ENCODE measurements at places on chromosomes 13 and 19.

- no peak for DNase-seq
Measured at GRCh38 chr13:99911965-99912566, 59.5 kb downstream of the ZIC5 start.

GRCh38 chr13:40179445-40180281 lies 486.8 kb downstream of the FOXO1 start:
- no peak for DNase-seq

- no peak for DNase-seq
Measured at GRCh38 chr19:2054763-2055162, 3.7 kb upstream of the MKNK2 start.

DNA sequence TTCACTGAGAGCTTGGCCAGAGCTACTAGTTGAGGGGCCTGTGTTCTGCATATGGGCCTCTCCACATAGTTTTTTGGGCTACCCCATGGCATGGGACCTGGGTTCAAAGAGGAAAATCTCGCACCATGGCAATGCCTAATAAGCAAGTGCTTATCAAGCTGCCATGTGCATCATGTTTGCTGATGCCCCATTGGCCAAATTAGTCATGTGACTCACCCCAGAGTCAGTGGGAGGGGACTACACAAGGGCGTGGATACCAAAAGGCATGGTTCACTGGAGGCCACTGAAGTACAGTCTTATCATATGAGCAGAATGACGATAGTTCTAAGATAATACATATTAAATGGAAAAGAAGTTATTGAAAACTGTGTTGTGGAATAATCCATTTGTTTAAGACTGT lies 214.8 kb downstream of the LMO7 start:
- DNase-seq: no peak

DNA sequence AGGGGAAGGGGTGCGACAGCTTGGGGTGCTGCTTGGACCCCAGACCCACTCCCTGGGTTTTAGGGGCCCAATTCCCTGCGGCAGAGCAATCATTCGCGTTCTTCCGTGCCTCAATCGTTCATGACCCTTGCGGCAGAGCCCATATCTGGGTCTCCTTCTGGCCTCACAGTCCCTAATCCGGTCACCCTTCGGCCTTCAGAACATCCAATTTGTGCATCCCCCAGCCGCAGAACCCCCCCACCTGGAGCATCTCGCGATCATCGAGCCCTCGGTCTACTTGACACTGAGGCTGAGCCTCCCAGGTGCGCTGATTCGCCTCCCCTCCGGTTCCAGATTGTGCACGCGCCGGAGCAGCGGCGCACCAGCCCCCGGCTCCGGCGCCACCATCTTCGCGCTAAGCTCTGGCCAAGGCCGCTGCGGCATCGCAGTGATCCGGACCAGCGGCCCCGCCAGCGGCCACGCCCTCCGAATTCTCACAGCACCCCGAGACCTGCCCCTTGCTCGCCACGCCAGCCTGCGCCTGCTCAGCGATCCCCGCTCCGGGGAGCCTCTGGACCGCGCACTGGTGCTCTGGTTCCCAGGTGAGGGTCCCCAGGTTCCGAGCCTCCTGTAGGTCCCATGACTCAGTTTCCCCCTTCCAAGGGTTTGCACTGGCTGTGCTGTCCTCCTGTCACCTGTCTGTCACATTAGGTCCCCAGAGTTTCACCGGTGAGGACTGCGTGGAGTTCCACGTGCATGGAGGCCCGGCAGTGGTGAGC lies 501 bp downstream of the GTPBP3 start:
- peak; percentile 22 for DNase-seq

DNA sequence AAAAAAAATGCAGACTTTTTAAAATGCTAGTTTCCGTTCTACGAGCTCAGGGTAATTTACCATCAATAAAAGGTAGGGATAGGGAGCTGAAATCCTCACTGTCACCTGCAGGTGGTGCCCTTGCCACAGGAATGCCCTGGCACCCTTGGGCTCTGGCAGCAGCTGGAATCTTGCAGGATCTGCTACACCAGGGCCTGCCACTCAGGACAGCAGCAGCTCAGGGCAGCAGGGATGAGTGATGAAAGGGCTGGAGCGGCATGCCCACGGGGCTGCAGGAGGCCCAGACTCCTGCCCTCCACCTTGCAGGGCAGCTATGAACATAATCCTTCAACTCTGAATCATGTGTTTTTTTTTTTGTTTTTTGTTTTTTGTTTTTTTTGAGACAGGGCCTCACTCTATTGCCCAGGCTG lies 54.0 kb downstream of the GNG7 start:
- DNase-seq: peak; percentile 79

GRCh38 chr19:45150751-45151281 lies 10.0 kb downstream of the NKPD1 start:
- no peak for DNase-seq

DNA sequence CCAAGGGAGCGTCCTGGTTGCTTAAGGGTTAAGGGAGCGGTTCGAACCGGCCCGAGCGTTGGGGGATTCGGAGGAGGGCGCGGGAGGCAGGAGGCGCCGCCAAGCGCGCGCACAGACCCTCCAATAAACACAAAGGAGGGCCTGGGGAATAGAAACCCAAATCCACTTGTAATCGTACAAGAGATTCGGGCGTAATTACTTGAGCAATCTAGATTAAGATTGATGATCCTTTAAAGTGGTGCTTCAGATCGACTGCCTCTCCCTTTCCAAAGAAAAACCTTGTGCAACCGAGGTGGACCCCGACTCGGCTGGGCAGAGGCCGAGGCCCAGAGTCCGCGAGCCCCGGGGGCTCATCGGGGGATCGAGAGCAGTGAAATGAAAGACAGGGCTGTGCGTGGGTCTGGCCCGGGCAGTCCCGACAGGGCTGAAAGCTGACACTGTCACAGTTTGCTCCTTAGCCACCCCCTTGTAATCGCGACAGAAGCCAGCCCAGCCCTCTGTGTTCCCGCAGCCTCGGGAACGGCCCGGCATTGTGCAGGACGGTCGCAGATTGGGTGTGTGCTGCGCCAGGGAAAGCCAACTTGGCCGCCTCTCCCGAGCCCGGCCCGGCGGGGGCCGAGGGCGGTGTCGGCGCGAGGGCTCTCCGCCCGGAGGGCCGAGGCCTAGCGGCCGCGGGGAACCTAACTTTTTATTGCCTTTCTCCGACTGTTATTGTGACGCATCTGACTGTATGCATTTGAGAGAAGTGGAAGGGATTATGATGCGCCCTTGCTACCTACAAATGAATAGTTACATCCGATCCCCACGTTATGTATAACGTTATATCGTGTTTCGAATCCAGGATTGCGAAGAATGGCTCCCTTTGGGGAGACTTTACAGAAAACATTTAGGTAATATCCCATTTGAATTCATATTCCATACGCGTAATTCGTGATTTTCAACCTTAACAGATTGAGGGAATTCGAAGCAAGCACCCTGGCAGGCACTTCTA lies 5.5 kb downstream of the MAB21L1 start:
- no peak for DNase-seq

GRCh38 chr13:57409656-57410055 lies 221.9 kb upstream of the PCDH17 start:
- DNase-seq: no peak

DNA sequence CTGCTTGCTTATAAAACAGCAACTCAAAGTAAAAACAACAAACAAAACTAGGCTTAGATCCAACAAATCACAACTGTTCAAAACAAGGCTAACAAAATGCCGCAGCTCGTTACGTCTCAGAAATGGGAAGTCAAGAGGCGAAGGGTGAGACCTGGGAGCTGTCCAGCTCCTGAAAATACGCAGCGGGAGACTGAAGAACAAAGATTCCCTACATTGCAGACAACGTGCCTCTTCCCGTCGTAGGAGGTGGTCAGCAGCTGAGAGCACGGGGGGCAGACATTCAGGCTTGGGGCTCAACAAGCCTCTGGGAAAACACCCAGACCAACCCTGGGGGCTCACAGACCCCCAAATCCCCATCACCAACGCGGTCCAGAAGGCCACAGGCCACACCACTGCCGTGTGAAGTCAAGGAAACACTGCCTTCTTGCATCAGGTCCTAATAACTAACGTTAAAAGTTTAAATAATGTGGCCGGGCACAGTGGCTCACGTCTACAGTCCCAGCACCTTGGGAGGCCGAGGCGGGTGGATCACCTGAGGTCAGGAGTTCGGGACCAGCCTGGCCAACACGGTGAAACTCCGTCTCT lies 13.5 kb downstream of the PLPP2 start:
- no peak for DNase-seq

DNA sequence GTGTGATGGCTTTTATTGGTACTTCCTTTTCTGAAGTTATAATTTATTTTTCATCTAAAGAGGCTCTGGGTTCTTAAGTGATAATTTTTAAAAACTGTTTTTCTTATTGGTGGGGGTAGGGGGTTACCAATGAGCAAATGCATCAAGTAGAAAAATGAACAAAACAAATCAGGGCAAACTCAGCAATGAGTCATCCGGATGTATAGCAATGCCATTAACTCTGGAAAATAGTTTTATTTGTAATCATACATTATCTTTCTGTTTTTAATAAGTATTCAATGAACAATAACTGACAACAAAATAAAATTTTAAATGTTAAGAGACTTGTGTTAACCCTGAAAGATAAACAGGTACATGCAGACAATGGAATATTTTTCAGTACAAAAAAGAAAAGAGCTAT lies 67.6 kb downstream of the UFM1 start:
- DNase-seq: no peak

GRCh38 chr13:103287659-103288058 lies 221.4 kb upstream of the SLC10A2 start:
- DNase-seq: no peak

GRCh38 chr19:42203700-42204099 lies 13.8 kb downstream of the DEDD2 start:
- DNase-seq: no peak

- no peak for DNase-seq
Measured at GRCh38 chr13:109654341-109655205, 131.8 kb downstream of the IRS2 start.

GRCh38 chr19:38946229-38947010 lies 15.7 kb downstream of the MRPS12 start:
- DNase-seq: no peak

GRCh38 chr13:112483299-112483698 lies 104.7 kb downstream of the TUBGCP3 start:
- no peak for DNase-seq

DNA sequence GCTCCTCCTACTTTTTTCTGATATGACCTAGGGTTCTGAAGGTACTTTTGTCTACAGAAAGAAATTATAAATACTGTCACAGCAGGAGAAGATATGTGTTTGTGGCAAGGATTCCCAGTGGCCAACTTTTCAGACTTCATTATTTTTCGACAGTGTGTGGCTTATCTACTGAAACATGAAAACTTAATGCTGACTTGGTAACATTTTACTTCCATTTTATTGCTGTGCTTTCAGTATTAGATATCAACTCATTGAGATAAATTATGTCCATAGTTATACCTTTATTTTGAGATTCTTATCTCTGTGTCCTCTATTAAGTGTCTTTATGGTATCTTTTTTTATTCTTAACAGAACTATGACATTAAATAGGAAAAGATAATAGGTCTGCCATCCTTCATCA lies 700.0 kb downstream of the PCDH9 start:
- DNase-seq: no peak

- DNase-seq: peak; percentile 59
Measured at GRCh38 chr19:40398417-40399131, 8.6 kb upstream of the HIPK4 start.

DNA sequence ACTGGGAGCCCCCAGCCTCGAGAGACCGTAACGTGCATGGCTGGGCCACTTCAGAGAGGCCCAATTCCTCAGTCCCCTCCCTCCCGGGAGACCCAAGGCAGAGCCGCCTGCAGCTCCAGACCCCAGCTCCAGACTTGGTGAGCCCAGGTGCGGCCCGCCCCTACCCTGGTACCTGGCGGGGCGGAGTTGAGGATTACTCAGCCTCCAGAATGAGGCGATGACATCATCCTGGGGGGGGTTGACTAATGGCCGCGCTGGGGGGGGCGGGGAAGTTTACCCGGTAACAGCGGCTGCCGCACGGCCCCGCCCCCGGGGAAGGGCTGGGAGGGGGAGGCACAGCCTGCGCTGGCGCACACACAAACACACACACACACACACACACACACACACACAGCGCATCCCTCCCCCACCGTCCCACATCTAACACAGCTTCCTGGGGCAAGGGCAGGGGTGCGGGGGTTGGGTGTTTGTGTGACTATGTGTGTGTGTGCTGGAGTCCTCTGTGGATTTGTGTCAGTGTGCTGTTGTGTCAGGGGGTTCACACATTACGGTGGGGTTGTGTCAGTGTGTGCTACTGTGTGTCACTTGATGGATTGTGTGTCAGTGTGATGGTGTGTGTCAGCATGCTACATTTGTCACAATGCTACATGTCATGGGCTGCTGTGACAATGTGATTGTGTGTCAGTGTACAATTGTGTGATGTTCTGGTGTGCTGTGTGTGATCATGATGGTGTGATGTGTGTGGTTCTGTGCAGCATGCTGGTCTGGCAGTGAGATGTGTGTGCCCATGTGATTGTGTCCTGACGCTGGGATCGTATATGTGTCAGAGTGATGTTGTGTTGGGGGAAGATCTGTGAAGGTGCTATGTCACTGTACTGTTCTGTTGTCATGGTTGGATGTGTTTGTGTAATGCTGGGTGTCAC lies 10.3 kb upstream of the BBC3 start:
- DNase-seq: peak; percentile 87

DNA sequence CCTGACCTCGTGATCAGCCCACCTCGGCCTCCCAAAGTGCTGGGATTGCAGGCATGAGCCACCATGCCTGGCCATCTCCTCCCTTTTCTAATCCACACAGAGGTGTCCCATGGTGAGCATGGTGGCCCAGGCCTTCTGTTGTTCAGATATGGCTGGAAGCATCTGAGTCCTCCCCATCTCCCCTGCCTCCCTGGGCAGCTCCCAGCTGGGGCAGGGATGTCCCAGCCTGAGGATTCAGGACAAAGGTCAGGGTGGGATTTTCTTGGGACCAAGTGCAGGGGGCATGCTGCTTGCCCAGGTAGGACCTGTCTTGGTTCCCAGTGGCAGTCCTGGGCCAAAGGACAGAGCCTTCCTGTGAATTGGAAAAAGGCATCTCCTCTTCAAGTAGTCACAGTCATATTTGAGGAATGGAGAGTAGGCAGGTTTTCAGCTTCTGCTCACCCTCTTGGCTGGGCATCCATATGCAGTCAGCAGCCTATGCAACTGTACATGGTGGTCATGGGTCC lies 10.8 kb downstream of the ADGRE2 start:
- DNase-seq: no peak

DNA sequence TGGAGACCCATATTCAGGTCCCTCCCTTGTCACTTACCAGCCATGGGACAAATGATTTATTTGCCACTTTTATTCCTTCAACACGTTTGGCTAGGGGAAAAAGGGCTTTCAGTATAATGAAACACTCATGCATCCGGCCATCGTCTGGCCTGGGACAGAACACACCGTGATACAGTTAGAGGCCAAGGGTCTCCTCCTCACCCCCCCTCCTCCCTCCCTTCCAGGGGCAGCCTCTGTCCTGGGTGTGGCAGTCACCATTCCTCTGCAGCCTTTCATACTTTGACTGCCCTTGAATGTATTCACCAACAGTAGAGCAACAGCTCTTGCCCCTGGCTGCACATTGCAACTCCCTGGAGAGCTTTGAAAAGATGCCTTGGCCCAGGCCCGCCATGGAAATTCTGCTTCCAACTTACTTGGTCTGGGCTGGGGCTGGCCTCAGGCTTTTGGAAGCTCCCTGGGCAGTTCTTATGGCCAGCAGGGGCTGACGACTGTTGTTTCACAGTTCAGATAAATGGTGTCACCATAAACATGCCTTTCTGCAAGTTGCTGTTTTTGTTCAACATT lies 3.0 kb downstream of the PAK4 start:
- DNase-seq: no peak
